MV-4-11 (cell line): ENCODE measurements at places on chromosomes 16 and 17.

DNA sequence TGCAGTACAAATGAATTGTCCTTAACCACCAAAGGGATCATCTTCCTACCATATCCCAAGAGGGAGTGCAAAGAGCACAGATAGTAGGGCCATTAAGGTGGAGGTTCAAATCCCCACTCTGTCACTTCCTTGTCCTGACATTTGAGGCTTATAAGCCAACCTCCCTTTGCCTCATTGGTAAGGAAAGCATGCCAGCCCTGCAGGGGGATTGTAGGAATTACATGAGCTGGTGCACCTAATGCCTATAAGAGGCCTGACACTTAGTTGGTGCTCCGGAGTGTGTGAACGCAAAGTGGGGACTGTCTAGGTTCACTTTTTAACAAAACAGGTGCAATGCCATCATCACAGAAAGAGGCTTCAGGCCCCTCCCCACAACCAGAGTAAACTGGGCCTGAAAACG, 374.4 kb downstream of the SNX29 start:
- DNase-seq = no peak

DNA sequence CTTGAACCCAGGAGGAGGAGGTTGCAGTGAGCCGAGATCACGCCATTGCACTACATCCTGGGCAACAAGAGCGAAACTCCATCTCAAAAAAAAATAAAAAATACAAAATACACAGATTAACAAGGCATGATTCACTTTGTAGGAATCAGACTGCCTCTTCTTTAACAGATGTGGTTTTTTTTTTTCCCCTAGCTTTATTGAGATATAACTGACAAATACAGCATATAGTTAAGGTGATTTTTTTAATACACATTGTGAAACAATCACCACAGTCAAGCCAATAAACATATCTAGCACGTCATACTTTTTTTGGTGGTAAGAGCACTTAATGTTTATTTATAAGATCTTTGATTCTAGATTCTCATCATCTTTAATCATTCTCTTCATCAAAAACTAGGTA, 87.8 kb downstream of the SPAG9 start:
- DNase-seq = no peak

DNA sequence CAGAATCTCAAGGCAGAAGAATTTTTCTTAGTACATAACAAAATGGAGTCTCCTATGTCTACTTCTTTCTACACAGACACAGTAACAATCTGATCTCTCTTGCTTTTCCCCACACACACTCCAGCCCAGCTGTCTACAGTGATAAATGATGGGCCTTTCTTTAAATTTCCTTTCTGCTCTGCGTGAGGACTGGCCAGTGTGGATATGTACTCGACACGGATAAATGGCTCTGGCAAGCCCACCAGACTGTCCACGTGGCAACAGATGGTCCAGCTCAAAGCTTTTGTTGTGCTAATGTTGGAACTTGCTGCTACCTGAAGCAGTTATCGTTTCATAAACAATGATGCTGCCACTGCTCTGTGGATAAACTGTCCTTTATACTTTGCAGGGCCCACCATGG, 410.7 kb downstream of the TMEM114 start:
- DNase-seq = no peak

DNA sequence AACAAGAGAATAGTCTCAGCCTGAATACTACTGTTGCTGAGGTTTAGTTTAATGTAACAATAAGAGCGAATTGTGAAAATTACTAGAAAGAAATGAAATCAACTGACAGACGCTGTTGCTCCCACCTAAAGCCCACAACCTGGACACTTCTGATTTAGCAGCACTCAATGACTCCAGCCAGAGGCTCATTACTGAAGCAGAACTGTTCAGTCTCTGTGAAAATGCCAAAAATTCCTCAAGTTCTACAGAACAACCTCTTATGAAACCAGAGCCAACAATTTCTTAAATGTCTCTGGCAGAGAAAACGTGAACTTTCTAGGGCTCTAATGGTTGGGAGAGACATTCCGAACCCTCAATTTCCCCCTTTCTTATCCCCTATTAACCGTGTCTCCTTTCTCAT, 9.9 kb downstream of the PSME3IP1 start:
- DNase-seq = no peak

DNA sequence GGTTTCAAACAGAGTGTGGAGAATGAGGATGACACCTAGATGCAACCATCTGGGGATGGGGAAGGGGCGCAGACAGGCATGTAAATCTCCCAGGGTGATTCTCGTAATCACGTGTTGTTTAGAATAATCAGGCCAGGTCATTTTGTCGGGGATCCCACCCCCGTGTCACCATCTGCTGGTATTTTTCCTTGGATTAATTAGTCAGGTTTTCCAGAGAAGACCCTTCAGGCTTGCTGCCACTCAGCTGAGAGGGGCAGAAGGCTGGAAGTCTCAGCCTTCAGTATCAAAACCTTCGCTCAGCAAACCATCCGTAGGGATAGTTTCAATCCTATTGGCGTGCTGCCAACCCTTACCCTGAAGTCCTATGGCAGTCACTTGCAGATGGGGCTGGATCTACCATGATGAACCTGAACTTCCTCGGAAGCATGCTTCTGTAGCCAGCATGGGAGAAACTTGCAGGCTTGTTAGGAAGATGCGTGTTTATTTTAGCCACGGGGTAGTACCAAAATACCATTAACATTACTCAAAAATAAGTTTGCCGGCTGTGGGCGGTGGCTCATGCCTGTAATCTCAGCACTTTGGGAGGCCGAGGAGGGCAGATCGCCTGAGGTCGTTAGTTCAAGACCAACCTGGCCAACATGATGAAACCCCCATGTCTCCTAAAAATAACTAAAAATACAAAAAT, 7.5 kb upstream of the ADCY9 start:
- DNase-seq = no peak

DNA sequence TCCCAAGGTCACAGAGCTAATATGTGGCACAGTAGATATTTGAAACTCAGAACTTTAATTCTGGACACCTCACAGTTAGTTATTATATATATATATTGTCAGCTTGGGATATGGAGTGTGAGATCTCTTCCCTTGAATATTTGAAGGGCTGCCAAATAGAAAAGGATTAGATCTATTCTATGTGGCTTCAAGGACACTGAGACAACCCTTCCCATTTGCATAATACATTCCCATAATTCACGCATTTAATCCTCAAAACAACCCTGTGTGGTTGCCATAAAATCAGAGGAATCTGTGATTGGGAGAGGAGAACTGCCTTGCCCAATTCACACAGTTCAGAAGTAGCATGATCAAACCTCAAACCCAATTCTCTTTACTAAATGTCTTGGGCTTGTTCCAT, 365.8 kb upstream of the DYNLRB2 start:
- DNase-seq = no peak
